ENCODE measurements at places on chromosomes 3 and 15.
A peak's percentile ranks its signal among the peaks of the same experiment; 100 is the strongest.

GRCh38 chr3:159619341-159619885, 369.2 kb upstream of the IL12A start:
- DNase-seq = peak; percentile 21

- DNase-seq = no peak
These were observed 43.5 kb downstream of the IDH2 start for GRCh38 chr15:90058775-90059174.

GRCh38 chr15:49037546-49037940, 8.7 kb downstream of the SECISBP2L start:
- peak; percentile 19 for DNase-seq

DNA sequence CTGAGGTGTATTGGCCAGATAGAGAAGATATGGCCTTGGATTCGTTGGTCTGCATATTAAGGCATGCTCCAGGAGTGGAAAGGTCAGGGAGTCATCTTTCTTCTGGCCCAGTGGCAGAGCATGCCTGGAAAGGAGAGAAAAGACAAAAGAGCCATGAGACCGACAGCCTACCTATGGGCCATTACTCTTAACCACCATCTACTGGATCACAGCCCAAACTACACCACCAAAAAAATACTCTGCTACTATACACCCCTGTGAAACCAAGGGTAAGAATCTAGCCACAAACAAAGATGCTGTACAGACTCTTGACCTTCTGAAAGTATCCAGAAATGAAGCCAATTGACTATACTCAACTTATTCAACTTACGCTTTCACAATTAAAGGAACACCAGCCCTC, 96.1 kb upstream of the PLSCR5 start:
- DNase-seq = no peak

- no peak for DNase-seq
These were observed 513.1 kb upstream of the CBLB start for GRCh38 chr3:106381939-106382335.

GRCh38 chr15:68634122-68634482, 55.3 kb downstream of the CORO2B start:
- DNase-seq = no peak

DNA sequence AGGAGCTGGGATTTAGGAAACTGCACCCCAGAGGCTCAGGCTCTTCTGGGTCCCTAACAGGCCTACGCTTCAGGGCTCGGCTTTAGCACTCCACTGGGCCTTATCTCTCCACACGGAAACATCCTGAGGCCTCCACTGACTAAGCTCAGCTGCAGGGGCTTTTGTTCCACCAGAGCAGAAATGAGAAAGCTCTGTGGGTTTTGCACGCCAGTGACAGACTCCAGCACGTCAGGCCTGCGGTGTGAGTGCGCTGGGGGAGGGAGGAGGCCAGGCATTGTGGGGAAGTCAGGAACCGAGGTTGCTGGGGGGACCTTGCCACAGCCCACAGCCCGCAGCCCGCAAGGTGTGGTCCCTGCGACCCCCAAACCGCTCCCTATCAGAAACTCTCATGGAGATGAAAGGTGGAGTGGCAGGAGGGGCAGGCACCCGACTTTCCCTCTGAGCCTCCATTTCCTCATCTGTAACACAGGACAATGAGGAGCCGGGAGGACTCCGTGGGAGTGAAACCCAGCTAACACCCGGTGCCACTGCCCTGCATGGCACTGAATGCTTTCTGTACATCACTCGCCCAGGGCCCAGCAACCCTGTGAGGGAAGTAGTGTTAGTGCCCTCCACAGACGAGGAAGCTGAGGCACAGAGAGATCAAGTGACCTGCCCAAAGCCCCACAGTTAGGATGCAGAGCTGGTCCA, 106.5 kb downstream of the TPRA1 start:
- DNase-seq = peak; percentile 85

- DNase-seq = no peak
These were observed 314.0 kb downstream of the KBTBD8 start for GRCh38 chr3:67312155-67312554.

DNA sequence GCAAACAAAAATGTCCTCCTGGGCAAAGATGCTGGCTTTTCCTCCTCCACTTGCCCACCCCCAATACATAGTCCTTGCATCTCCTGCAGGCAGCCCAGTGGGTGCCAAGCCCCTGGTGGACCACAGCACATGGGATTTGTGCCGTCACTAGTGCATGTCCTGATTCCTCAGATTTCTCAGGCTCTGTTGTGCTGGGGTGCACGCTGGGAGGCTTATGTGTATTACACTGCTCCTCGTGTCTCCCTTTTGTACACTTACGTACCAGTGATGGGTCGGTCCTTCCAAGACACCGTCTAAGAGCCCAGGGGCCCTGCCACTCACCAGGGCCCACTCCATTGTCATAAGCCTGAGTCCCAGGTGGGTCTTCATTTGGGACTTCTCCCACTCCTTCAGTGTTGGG, 70.1 kb downstream of the PLXNA1 start:
- DNase-seq = no peak

DNA sequence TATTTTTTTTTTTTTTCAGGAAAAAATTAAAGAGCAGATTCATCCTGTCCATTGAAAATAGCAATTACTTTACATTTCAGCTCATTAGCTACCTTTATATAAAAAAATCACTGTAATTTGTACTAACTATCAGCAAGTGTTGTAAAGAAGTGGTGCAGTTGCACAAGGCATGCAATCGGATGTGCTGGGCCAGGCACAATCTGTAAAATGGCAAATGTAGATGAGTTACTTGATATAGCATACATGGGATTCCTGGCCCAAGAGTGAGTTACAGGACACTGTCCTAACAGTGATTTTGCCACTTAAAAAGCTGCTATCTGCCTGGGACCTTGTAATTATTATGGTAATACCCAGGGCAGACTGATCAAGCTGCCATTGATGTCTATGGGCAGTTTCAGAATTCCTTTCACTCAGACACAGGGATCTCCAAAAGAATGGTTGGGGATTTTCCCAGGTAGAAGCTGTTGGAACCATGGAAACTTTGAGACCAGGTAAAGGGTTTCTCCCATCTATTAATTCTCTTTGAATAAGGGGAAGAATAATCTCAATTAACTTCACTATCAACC, 182.2 kb upstream of the ICE2 start:
- DNase-seq = no peak

- DNase-seq = no peak
These were observed 11.8 kb downstream of the FBXL22 start for GRCh38 chr15:63608989-63609388.

GRCh38 chr3:128619146-128619890, 31.3 kb downstream of the RPN1 start:
- peak; percentile 87 for DNase-seq

DNA sequence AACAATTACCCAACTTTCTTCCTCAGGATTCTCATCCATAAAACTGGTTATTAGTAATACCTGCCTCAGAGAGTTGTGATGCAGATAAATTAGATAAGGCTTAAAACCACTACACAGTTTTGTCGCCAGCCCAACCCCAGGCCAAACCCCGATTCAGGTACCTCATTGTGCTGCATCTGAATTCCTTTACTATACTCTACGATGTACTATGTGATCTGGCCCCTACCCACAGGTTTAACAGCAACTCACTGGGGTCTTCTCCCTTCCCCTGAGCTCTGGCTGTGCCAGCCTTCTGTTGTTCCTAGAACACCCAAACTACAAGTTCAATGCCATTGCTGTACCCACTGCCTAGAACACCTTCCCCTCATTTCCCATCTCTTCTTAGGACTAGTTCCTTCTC, 64.6 kb downstream of the MYO5A start:
- DNase-seq = no peak

- DNase-seq = peak; percentile 62
These were observed 18.2 kb downstream of the ABTB1 start for GRCh38 chr3:127690823-127691452.

DNA sequence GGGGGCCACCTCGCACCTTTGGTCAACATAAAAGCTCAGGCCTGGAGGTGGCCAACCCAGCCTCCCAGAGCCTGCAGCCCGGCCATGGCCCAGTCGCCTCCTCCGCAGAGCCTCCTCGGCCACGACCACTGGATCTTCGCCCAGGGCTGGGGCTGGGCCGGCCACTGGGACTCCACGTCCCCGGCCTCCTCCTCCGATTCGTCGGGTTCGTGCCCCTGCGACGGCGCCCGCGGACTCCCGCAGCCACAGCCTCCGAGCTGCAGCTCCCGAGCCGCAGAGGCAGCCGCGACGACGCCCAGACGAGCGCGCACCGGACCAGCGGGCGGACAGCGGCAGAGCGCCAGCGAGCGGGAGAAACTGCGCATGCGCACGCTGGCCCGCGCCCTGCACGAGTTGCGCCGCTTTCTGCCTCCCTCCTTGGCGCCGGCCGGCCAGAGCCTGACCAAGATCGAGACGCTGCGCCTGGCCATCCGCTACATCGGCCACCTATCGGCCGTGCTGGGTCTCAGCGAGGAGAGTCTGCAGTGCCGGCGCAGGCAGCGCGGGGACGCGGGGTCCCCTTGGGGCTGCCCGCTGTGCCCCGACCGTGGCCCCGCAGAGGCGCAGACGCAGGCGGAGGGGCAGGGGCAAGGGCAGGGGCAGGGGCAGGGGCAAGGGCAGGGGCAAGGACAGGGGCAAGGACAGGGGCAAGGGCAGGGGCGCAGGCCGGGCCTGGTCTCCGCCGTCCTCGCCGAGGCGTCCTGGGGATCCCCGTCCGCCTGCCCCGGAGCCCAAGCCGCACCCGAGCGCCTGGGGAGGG, at the start of gene MESP2:
MESP2 (plus strand) TSS at position 59 of the 799 bp plus-strand sequence; CDS start at position 85, 26 bp downstream.
- peak; percentile 75 for DNase-seq

- no peak for DNase-seq
These were observed 411.7 kb downstream of the NAALADL2 start for GRCh38 chr3:175270866-175271265.

- no peak for DNase-seq
These were observed 64.0 kb upstream of the CPOX start for GRCh38 chr3:98657457-98657856.

- no peak for DNase-seq
These were observed 17.9 kb upstream of the POLG start for GRCh38 chr15:89352476-89352875.

DNA sequence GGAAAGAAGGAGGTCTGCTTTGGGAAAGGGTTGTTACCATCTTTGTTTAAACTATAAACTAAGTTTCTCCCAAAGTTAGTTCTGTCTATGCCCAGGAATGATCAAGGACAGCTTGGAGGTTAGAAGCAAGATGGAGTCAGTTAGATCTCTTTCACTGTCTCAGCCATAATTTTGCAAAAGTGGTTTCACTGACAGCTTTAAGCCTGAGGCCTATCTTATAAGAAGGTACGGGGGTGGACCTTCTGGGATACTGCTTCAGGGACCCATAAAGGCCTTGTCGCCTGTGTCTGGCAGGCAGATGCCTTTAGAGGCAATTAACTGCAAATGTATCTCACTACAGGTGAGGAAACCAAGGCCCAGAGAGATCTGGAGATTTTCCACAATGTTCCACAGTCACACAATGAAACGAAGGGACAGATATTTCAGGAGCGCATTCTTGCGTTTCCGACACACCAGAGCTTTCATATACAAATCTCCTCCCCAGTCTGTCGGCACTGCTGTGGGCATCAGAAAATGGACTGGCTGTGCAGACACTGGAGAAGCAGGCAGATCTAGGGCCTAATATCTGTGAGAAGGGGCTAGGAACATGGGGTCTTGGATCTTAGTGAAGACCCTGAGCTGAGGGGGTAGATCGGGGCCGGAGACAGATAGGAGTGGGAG, 169.5 kb upstream of the SMAD3 start:
- no peak for DNase-seq

DNA sequence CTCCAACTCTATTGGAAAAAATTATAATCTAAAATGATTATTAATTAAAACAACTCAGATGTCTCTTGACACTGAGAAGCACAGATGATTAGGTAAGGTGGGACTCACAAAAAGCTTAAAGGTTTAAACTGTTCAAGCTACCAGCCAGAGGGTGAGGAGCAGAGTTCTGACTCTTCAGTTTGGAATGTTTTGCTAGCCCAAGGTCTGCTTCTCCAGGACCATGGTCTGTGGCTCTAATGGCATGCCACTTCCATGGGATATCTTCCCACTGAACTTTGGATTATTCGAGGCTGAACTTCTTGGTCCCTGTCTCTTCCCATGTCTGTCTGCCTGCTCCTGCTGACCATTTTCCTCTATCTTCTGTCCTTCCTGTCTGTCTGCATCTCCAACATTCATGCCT, 49.2 kb downstream of the CACNA2D3 start:
- peak; percentile 22 for DNase-seq

- DNase-seq = peak; percentile 23
These were observed 36.4 kb downstream of the EPHB3 start for GRCh38 chr3:184597829-184598573.

GRCh38 chr3:128775906-128776542, 50.0 kb downstream of the RAB7A start:
- peak; percentile 43 for DNase-seq

DNA sequence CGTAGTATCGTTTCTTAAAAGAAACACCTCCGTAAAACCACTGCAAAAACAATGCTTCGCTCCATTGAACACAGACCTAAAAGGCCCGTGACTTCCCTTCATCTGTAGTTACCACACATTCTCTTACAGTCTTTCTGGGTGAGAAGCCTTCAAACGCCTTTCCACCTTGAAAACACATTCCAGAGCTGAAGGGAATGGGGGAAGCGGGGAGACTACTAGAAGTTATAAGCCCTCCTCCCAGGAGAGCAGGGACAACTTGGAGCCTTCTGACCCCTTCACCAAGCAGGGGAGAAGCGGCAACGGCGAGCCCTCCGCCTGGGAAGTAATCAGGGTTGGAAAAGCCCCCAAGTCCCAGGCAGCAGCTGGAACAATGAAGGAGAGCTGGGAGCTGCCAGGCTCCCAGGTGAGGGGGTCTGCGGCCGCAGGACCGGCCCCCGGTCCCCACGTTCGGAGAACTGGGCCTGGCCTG, 461 bp downstream of the SECISBP2L start:
- peak; percentile 46 for DNase-seq

DNA sequence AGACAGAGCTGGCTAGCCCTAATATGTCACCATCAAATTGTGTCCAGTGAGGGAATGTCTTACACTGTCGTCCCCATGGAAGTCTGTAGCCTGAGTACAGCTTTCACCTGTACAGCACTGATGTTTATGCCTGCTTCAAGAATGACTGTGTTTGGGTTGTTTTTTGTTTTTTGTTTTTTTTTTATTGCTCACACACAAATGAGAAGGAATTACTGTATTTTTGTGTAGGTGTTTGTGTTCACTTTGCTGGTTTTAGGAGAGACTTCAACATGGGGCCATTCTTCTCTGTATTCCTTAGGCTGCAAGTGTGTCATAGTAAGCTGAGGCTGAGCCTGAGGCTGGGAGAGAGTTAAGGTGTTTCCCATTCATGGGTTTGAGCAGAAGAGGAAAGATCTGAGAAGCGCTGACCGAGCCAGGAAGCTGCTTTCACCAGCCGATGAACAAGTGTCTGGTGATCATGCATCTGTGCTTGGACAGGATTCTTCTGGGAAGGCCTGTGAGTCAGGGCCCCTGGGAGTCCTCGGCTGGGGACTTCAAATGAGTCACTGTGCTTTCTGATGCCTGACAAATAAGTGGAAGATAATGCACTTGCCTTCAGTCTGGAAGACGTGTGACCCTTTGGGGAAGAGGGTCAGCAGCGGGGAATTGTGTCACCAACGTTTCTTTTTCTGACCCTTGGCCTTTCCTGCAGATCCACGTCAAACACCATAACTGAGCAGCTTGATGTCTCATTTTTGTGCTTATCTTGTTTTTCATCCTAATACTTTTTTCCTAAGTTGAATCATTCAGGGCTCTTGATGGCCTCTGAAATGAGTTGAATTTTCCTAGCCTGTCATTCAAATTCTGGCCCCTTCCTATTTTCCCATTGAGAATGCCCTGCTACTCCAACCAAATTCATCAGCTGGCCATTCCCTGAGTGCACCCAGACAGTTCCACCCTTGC, 36.7 kb upstream of the ZBTB38 start:
- peak; percentile 97 for DNase-seq
